ENCODE measurements at places on chromosomes 7 and 10.

- DNase-seq = peak; percentile 47
Observed at GRCh38 chr7:70595370-70595754, 536.6 kb upstream of the GALNT17 start.

DNA sequence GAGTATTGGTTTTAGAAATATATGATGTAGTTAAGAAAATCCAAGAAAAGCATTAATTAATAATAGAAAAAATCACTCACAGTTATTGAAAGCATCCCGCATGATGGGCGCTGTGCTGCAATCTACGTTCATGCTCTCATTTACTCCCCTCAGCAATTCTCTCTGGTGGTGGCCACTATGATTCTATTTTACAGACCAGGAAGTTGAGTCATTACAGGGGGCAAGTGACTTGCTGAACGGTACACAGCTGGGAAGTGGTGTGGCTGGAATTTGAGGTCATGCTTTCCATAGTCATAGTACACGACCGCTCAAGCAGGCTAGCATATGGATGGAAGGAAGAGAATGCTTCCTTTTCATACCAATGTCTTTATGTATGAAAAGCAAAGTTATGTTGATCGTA, 117.4 kb downstream of the TES start:
- no peak for DNase-seq

GRCh38 chr10:13527864-13528122, 1.0 kb downstream of the BEND7 start:
- no peak for DNase-seq

GRCh38 chr10:83166344-83166743, 973.0 kb upstream of the GHITM start:
- DNase-seq = peak; percentile 81

DNA sequence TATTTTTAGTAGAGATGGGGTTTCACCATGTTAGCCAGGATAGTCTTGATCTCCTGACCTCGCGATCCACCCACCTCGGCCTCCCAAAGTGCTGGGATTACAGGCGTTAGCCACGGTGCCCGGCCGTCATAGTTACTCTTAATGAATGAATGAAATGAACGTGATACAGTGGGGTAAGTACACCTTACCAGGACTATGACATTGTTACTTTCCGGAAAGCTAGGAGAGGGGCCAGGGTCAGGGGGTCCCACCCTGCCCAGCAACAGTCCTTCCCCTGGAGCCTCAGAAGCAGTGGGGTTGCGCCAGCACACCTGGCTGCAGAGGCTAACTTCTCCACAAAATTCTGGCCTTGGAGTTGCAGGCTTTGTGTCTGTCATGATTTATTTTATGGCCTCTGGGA, 21.4 kb downstream of the VSTM4 start:
- DNase-seq = no peak

DNA sequence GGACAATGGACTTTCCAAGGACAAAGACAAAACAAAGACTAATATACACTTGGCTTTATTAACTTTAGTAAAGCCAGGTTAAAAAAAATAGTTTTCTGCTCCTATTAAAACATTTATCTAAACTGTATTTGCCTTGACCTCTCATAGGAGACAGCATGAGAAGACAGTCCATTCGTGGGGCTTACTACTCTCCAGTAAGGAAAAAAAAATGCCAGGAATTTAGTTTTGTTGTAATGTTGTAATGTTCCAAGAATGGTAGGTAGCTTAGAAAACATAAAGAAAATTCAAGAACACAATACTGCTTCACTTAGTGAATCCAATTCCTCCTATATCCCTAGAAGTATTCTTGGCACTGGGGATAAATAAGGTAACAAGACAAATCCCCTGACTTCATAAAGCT, 81.7 kb downstream of the KMT2C start:
- DNase-seq = no peak

GRCh38 chr7:142120524-142120923, 9.0 kb downstream of the MGAM2 start:
- DNase-seq = no peak

GRCh38 chr10:21141946-21142492, 244.9 kb upstream of the NEBL start:
- no peak for DNase-seq

DNA sequence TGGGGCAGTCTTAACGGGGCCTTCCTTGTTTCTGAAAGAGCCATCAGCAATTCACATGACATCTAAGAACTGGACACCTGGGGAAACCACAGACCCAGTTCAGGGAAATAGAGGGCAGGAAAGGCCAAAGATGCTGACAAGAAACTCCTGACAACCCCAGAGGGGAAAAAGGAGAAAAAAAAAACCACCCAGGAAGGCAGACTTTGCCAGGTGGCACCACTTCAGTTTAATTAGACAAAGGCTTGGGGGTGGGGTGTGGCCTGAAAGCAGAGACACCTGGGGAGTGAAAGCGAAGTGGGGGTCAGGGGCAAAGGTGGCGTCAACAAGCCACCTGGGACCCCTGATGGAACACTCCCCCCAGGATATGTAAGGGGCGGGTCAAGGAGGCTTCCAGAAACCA, 53.6 kb downstream of the RAB11FIP2 start:
- no peak for DNase-seq

DNA sequence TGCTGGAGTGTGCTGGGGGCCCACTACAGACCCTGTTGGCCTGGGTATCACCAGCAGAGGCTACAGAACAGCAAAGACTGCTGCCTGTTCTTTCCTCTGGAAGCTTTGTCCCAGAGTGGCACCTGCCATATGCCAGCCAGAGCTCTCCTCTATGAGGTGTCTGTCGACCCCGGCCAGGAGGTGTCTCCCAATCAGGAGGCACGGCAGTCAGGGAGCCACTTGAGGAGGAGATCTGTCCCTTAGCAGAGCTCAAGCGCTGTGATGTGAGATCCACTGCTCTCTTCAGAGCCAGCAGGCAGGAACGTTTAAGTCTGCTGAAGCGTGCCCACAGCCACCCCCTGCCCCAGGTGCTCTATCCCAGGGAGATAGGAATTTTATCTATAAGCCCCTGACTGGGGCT, 316.2 kb downstream of the ETV1 start:
- DNase-seq = no peak

DNA sequence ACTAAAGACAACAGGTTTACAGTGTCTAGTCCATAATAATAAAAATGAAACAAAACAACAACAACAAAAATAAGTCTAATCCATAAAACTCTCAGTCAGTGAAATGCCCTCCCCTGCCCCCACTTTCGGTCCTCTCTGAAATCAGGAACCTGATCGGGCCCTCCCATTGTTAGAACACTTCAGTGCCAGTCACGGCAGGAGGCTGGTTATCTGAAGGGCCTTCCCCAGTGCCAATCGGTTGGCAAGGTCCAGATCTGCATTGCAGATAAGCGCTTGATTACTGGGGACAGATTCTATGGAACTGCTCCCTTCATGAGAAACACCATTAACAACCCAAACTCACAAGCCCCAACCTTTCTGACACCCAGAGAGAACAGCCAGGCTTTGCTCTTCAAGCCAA, 72.2 kb upstream of the EEPD1 start:
- no peak for DNase-seq

DNA sequence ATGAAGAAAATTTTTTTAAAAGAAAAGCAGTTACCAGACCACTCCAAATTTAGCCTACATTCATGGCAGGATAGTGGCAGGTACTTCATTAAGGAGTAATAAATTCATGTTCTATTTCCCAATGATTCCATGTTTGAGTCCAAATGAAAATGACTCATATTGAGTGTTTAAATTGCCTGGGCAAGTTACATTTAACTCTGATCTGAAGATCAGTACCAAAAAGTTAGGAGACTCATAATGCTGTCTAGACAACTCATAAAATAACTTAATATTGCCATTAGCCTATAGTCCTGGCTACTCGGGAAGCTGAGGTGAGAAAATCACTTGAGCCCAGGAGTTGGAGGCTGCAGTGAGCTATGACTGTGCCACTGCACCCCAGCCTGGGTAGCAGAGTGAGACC, 13.0 kb downstream of the BRAF start:
- DNase-seq = no peak

DNA sequence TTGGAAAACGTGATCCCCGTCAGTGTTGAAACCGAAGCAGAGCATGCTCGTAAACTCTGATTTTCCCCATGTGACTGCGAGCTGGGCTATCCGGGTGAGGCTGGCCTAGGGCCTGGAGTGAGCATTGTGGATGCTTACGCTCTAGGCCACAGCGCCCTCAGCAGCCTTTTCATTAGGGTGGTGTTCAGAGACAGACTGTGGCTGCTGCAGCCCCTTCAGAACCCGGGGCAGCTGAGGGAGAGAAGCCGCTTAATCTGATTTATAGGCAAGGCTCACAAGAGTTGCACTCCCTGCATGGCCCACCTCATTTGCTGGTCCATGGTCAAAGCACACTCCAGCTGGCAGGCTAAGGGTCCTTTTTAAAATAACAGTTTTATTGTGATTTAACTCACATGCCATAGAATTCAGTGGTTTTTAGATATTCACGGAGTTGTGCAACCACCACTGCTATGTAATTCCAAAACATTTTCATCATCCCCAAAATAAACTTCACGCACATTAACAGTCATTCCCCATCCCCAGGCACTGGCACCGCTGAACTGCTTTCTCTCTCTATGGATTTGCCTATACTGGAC, 72.5 kb downstream of the SYPL1 start:
- peak; percentile 59 for DNase-seq

GRCh38 chr7:123492485-123492884, 41.9 kb downstream of the IQUB start:
- no peak for DNase-seq

DNA sequence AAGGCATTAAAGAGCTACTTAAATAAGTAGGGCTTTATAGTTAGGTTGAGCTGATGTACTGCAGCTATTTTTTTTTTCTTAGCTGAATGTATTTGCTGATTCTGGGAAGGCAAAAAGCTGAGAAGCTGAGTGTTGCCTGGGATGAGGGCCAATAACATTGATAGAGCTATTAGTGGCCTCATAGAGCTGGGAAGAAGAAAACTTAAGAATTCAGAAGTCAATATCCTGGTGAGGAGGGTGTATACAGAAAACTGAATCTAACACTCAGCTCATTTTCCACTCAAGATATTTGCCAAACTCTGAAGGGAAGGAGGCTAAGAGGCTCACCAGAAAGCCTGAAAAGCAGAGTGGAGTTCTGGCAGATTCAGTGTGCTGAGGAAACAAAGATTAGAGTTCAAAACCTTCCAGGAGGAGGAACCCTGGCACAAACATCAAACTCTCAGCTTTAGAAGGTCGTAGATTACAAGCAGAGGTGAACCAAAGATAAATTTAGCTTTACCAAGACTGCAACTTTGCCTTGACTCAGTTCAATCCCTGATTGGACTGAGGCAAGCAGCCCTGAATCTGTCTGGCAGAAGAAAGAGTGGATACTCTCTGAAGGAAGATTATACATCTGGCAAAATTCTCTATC, 11.3 kb downstream of the PPP1R3C start:
- no peak for DNase-seq

All from ELF-1 (cell line).